ENCODE measurements at places on chromosomes 11 and 22. TPM values are rescaled to one million over a fixed set of nuclear protein-coding genes. Genes with fewer than 3 reads are reported as not detected.

DNA sequence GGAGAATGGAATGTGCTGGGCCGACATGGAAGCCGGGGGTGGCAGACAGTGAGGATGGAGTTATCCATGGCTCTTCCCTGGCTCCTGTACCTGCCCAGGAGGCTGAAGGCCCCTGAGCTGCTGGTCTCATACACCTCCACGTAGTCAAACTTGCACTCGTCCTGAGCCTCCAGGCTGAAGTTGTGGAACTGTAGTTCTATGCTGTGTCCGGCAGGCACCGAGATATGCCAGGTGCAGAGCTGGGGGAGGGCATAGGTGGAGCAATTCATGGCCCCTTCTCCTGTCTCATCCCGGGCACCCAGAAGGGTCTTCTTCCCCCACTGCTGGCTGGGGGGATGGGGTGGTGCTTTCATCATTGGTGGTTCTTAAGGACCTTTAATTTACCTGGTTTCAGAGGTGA is 2.8 kb downstream of the MFRP start:
- DNase-seq, result no peak

DNA sequence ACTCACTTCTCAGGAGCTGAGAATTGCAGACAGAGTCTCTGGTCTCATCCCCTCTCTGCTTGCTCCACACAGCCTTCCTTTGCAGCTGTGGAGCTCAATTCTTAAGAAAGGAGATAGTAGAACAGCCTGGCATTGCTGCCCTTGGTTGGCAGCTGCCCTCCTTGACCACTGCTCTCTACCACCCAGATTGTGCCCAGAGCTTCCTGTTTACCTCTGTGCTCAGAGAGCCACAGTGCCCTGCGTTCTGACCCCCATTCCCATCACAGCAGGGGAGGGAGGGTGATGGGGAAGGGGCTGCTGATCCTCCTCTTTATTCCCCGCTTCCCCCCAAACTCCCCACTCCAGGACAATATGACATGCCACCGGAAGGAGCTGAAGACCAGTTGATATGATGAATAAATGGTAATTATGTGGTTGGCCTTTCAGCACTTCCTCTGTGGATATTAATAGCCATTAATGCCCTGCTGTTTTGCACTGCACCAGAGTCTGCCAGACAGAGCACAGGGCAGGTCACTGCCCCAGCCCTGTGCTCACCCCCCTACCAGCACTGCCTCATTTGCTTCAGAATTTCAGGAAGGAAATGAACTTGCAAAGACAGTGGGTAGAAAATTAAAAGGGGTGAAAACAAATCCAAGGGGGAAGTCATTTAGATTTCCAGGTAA is 426.8 kb upstream of the CADM1 start:
- no peak for DNase-seq

ACR gene
- not detected for total RNA-seq

DNA sequence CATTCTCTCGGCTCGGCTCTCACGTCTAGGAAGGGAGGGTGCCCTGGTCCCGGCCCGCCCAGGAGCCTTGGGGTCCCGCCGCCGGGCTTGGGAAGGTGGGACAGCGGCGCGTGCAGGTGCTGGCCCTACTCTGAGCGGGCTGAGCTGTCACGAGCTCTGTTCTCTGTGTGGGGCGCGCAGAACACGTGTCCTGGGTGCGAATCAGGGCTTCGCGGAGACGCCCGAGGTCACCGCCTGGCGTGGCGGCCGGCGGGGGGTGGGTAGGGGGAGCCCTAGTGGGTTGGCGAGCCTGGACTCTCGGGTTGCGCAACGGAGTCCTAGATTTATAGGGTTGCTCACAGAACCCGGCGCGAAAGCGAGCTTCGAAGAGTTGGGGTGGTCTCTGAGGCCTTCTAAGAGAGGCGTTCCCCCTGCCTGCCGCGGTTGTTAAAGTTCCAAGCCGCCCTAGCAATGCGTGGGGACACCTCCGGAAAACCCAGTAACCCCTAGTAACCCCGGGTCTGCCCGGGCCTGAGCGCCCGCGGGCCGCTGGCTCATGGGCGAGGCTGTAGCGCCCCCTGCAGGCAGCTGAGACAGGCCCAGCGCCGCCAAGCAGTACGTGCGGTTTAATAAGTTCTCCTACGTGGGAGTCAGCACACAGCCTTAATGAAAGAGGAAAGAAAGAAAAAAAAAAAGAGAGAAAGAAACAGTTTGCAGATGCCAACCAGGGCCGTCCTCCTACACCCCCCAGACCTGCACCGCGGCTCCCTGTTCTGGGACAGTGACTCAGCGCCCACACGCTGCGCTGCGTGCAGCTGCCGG is 2.7 kb downstream of the ADM start:
- DNase-seq, result peak; percentile 91

DNA sequence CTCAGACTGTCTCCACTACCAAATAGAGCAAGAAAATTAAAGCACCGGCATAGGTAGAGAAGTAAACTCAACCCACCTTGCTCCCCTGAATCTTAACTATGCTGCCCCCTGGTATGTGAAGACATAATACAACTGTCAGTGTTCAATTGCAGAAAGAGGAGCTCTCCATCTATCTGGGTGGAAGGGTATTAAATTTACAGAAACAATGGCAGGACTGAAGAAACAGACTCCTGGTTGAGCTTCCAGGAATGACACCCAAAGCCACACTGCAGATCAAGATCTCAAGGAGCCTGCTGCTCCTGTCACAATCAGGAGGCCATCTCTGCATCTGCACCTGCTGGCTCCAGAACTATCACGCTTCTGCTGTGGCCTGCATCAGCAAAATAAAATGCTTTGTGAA is 132.1 kb upstream of the BMAL1 start:
- DNase-seq, result no peak

DNA sequence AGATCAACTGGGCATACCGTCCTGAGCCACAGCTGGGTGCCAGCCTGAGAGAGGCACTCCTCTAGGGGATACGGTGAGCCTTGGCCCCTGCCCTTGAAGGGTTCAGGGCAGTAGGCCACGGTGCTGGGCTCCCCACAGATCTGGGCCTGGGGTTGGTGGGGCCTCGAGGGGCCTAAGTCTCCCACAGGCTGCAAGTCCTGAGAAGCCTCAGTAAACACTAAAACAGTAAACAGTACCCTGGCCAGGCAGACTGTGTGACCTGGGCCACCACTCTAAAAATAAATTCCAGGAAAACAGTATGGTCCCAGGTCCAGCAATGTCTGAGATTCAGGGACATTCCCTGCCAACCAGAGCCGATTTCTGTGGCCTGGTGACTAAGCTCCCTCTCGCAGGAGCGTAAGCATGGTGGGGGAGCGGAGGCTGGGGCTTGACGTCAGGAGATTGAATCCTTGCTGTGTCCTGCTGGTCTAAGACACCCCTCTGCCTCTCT is 2.3 kb upstream of the RHOD start:
- no peak for DNase-seq

WBP2NL gene
- total RNA-seq, result 2.6 TPM

DNA sequence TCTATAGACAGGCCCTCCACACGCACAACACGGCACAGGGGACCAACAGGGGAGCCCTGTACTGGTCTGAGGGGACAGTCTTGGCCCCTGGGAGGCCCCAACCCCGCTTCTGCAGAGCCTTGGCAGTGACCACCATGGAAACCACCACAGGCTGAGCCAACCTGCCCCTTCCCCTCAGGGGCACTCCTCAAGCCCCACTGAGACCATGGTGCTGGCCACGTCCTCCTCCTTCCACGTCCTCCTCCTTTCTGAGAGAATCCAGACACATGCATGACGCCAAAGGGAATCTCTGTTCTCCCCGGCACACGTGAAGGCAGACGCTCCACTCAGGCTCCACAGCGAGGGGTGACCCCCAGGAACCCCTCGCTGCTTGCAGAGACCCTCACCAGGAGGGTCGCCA is 2.7 kb downstream of the BRD1 start:
- DNase-seq, result no peak

Measured in activated naive CD8-positive, alpha-beta T cell treated with anti-CD3 and anti-CD28 coated beads, Interleukin-2, amount 10 ng/mL, durations not matched to agents 7 days and 5 days (primary cell).